ENCODE measurements at places on chromosomes 4 and X. TPM values are rescaled to one million over a fixed set of nuclear protein-coding genes. Genes with fewer than 3 reads are reported as not detected.
A peak's percentile ranks its signal among the peaks of the same experiment; 100 is the strongest.

DIPK2B gene
- not detected for total RNA-seq

ACSL4 gene
- total RNA-seq, result 678 TPM

DNA sequence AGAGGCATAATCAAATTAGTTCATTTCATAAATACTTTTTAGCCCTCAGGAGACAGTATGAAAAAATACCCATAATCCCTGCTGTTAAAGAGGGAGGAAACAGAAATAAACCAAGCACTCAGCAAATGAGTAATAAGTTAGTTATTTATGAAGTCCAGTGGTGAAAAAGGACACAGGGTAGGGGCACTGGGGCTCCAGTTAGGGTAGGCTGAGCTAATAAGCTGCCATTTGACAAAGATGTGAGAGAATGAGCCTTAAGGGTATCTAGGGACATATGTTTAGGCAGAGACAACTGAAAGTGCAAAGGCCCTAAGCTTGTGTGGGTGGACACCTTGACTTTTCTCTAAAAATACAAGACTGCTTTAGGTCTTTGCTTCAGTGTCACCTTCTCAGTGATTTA is 94.4 kb downstream of the IL15 start:
- H3K27me3 ChIP-seq, result no peaks in the 10 kb centered on the region
- H3K27ac ChIP-seq, result no peak overlapping the region
- DNase-seq, result peak; percentile 8
- no peaks in the 10 kb centered on the region for H3K36me3 ChIP-seq
- no peaks in the 10 kb centered on the region for H3K4me1 ChIP-seq

DNA sequence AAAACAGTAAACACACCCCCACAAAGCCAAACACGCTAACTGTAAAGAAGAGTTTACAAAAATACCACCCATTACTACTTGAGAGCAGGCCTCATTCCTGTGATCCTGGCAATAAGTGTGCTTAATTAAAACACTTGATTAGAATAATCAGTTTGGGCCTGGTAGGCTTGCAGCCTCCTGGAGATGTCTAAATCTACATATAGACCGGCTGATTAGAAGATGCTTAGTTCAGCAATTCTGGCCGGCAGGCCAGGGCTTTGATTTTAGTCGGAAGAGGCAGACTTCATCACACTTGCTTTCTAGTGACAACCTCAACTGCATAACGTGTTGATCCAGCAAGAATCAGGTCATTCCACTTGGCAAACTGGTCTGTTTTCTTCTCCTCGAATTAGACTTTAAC is 114.0 kb downstream of the DCTD start:
- H3K4me1 ChIP-seq, result no peaks in the 10 kb centered on the region
- no peaks in the 10 kb centered on the region for H3K27me3 ChIP-seq
- no peak overlapping the region for H3K4me3 ChIP-seq
- no peak for DNase-seq

- no peak overlapping the region for H3K27ac ChIP-seq
- H3K4me1 ChIP-seq, result no peaks in the 10 kb centered on the region
Measured at GRCh38 chrX:141375011-141375760, 132.9 kb upstream of the SPANXC start.

- H3K4me3 ChIP-seq, result no peak overlapping the region
- peak; percentile 54 for DNase-seq
- no peaks in the 10 kb centered on the region for H3K27me3 ChIP-seq
Measured at GRCh38 chr4:158856852-158857251, 88.0 kb downstream of the FNIP2 start.

DNA sequence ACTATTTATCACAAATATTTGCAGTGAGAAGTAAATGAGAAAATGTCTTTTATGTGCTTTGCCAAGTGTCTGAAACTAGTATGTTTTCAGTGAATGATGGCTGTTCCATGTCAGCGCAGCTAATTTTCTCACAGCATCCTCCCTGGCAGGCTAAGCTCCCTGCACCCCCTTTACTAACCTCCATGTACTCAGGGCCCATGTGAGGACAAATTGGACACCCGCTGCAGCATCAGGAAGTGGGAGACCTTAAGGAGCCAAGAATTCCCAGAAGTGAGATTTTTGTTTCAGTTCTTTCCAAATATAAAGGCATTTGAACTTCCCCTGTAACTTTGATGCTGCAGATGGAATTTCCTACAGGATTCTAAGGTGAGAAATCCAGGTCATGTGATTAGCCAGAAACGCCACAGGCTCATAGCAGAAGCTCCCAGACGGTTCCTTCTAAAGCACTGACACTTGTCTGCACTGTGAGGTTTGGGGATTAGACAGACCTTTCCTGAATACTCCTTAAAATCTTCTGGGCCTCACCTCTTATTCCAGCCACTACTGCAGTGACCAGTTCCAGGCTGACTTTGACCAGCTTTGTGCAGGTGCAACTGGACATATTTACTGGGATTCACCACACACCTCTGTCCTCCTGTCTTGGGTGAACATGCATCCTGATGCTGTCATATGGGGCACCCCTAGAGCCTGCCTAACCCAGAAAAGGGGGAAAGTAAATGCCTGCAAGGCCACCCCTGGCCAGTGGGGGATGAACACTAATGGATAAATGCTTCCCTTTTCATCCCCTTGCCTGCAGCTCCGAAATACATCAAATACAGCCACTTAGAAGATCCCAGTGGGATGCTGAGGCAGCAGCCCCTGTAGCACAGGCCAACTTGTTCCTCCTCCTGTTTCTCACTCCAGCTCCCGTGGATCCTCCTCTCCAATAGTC is 45.9 kb downstream of the LGI2 start:
- no peak overlapping the region for H3K27ac ChIP-seq
- no peak for DNase-seq
- no peak overlapping the region for H3K4me3 ChIP-seq

DNA sequence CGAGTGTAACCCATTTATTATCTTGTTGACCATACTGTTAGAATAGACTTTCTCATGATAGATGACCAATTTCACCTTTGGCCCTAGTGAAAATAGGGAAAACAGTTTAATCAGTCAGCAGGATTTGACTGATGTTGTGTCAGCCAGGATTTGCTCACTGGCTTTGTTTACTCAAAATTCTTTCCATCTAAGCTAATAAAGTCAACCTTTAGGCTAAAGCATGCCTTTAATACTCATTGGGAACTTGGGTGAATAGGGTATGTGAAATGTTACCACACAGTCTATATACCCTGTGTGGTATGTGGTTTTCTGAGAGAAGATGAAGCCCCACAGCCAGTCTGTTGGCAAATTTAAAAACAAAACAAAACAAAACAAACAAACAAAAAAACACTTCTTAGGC is 18.7 kb upstream of the SPANXB1 start:
- no peaks in the 10 kb centered on the region for H3K4me1 ChIP-seq
- H3K27me3 ChIP-seq, result no peaks in the 10 kb centered on the region
- H3K36me3 ChIP-seq, result no peaks in the 10 kb centered on the region
- H3K27ac ChIP-seq, result no peak overlapping the region

TIGD4 gene
- under 0.01 TPM for total RNA-seq

All from fibroblast of lung (primary cell).